ENCODE measurements at places on chromosomes 12 and 14. TPM values are rescaled to one million over a fixed set of nuclear protein-coding genes. Genes with fewer than 3 reads are reported as not detected.
A peak's percentile ranks its signal among the peaks of the same experiment; 100 is the strongest.

GRCh38 chr14:103904493-103905107 lies 23.7 kb upstream of the TDRD9 start:
- H3K27me3 ChIP-seq: no peaks in the 10 kb centered on the region
- no peak overlapping the region for H3K27ac ChIP-seq
- no peak for DNase-seq
- no peaks in the 10 kb centered on the region for H3K36me3 ChIP-seq
- peaks cover 12% of the 10 kb centered on the region for H3K4me1 ChIP-seq

GRCh38 chr12:23350808-23351207 lies 598.7 kb downstream of the SOX5 start:
- no peaks in the 10 kb centered on the region for H3K36me3 ChIP-seq
- H3K27me3 ChIP-seq: no peaks in the 10 kb centered on the region
- H3K4me1 ChIP-seq: no peaks in the 10 kb centered on the region
- DNase-seq: no peak
- H3K27ac ChIP-seq: no peak overlapping the region
- no peak overlapping the region for H3K4me3 ChIP-seq

DNA sequence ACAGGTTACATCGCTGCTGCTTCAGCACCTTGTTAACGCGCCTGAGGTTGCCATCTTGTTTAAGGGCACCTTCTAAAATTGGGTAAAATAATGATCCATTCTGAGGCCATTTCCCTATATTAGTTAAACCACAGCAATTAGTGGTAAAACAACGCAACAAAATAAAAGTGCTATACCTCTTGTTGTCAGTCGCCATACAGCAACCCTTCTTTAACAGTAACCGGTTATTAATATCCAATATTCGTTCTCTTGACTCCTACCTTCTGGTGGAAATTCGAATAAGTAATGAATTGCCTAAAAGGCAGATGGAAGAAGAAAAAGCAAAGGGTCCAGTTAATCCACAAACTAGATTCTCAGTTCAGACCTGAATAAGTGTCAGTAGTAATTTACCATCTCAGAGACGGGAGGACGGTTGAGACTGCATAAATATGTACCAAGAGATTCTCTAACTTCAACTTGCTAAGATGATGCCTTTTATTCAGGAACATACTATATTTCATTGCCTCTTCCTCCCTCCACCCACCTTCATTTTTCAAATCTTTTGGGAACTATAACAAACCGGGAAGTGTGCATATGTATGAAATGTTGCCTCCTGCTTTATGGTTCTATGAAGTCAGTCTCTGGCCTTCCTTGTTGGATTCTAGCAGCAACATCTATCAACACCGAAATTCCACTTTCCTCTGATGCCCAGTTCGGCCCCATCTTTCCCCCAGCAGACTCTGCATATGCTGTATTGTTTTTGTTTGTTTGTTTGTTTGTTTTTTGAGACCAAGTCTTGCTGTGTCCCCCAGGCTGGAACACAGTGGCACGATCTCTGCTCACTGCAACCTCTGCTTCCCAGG lies 824 bp upstream of the PSMB5 start:
- H3K36me3 ChIP-seq: peaks cover 35% of the 10 kb centered on the region
- DNase-seq: no peak
- H3K27ac ChIP-seq: peak overlapping the region; percentile 97
- H3K27me3 ChIP-seq: no peaks in the 10 kb centered on the region
- H3K4me3 ChIP-seq: peak overlapping the region; percentile 97

DNA sequence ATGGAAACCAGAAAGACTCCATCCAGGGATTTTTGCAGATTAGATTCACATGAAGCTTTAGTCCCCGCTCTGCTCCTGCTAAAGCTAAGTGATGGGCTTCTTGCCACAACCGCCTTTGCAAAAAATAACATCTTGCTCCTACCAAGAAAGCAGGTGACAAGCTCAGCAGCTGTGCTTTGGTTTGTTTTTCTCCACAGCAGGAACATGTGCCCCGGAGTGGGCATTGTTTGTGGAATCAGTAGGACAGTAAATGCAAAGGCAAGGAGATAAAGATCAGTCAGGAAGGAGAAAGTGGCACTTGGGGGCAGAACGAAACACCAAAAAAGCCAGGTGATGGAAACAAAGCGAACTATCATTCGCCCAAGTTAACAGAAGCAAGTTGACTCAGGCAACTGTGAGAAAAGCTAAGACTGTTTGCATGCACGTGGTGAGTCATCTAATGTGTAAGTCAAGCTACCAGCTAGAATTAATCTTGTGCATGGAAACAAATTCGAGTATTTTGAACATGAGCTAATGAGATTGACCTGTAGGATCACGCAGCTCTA lies 165.5 kb upstream of the PLXNC1 start:
- H3K4me1 ChIP-seq: peaks cover 22% of the 10 kb centered on the region
- DNase-seq: peak; percentile 57
- H3K4me3 ChIP-seq: no peak overlapping the region
- H3K36me3 ChIP-seq: no peaks in the 10 kb centered on the region
- peaks cover 12% of the 10 kb centered on the region for H3K27me3 ChIP-seq

Gene OR6C4
- total RNA-seq: not detected

DNA sequence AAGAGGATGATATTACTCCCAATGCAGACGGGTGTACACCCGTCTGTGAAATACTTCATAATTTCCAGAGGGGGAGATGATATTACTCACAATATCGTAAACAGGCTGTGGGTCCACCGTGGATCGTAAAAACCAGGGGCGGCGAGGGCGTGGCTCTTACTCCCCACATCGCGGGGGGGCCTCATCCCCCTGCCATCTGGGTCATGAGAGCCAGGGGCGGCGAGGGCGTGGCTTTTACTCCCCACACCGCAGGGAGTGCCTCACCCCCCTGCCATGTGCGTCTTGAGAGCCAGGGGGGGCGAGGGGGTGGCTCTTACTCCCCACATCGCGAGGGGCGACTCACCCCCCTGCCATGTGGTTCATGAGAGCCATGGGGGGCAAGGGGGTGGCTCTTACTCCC lies 86.2 kb upstream of the GNG2 start:
- H3K36me3 ChIP-seq: no peaks in the 10 kb centered on the region
- H3K4me3 ChIP-seq: no peak overlapping the region
- H3K27me3 ChIP-seq: no peaks in the 10 kb centered on the region
- peak; percentile 54 for DNase-seq
- H3K27ac ChIP-seq: no peak overlapping the region

Gene ABCD2
- total RNA-seq: 2.1 TPM

- no peak for DNase-seq
- H3K36me3 ChIP-seq: peaks cover 2% of the 10 kb centered on the region
- no peaks in the 10 kb centered on the region for H3K4me1 ChIP-seq
Observed at GRCh38 chr12:237026-237815, 23.3 kb upstream of the SLC6A12 start.

GRCh38 chr14:59320361-59320760 lies 131.9 kb downstream of the DAAM1 start:
- peaks cover 5% of the 10 kb centered on the region for H3K4me1 ChIP-seq
- no peak overlapping the region for H3K4me3 ChIP-seq
- H3K27ac ChIP-seq: no peak overlapping the region
- no peaks in the 10 kb centered on the region for H3K27me3 ChIP-seq
- peaks cover 6% of the 10 kb centered on the region for H3K36me3 ChIP-seq
- DNase-seq: no peak

Gene DACT1
- 8.8 TPM for total RNA-seq

DNA sequence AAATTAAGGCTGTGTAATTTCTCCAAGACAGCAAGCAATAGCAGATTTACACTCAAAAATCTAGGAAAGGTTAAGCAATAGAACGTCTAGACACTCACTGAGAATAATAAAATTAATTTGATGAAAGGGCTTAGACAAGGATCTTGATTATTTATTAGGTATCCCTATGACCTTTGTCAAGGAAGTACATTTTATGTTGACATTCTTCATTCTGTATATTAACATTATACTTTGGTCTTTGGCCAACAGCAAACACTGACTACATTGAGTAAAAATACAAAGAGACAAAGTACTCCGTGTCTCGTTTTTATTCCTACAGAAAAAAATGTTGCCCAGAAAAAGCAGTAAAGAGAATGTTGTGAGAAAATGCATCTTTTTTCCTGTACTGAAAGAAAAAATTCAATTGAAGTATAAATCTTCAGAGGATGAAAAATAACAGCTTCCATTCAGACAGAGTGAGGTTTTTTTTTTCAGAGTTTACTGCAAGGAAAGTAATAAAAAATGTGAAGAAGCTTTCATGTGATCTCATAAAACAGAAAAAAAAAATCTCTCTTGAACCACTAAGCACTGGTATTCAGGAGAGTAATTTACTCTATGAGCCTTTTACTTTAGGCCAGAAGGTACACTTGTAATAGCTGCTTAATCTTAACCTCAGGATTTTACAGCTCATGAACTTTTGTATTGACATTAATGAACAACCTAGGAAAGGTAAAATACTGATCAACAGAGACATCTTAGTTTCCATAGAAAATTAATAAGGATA lies 605.0 kb downstream of the FSCB start:
- H3K4me3 ChIP-seq: no peak overlapping the region
- DNase-seq: no peak
- H3K4me1 ChIP-seq: no peaks in the 10 kb centered on the region
- H3K36me3 ChIP-seq: no peaks in the 10 kb centered on the region

DNA sequence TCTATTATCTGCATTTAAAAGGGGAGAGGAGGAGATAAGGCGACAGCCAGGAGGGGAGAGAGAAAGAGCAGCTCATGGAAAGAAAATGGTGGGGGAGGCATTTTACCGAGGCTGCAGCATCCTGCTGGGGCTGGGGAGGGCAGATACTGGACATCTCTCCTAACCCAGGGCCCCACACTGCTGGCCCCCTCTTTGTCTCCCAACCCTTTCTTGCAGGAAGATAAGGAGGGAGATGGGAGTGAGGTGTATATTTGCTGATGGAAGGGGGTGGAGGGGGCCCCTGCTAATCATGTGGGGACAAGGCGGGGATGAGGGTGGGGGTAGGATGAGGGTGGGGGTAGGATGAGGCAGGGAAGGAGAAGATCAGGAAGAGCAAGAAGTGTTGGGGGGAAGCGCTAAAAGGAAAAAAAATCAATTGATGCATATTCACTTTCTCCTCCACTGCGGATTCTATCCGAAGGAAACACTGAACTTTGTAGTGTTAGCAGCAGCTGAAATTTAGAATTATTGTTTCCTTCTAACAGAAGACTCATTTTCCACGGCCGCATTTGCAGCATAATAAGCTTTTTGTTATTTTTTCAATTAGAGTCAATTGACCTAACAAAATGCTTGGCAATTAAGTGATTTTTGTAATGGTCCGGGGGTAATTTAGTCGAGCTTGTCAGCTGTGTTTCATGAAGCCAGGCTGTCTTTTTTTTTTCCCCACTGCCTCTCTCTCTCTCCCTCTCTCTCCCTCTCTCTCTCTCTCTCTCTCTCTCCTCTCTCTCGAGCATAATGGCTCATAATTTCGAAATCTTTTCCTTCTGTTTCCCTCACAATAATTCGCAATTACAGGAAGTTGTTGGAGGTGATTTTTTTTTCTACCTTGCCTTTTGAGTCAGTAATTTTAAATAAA lies 1134.6 kb downstream of the BCL11B start:
- no peaks in the 10 kb centered on the region for H3K27me3 ChIP-seq
- peaks cover 76% of the 10 kb centered on the region for H3K4me1 ChIP-seq
- H3K27ac ChIP-seq: peak overlapping the region; percentile 98
- H3K4me3 ChIP-seq: peak overlapping the region; percentile 65

GRCh38 chr14:31090883-31091764 lies 64.9 kb upstream of the STRN3 start:
- H3K4me3 ChIP-seq: no peak overlapping the region
- no peak overlapping the region for H3K27ac ChIP-seq
- no peaks in the 10 kb centered on the region for H3K36me3 ChIP-seq
- no peaks in the 10 kb centered on the region for H3K4me1 ChIP-seq
- DNase-seq: no peak
- no peaks in the 10 kb centered on the region for H3K27me3 ChIP-seq

GRCh38 chr14:29798108-29798663 lies 129.5 kb downstream of the PRKD1 start:
- DNase-seq: no peak
- H3K4me1 ChIP-seq: no peaks in the 10 kb centered on the region
- no peaks in the 10 kb centered on the region for H3K36me3 ChIP-seq
- no peak overlapping the region for H3K4me3 ChIP-seq

DNA sequence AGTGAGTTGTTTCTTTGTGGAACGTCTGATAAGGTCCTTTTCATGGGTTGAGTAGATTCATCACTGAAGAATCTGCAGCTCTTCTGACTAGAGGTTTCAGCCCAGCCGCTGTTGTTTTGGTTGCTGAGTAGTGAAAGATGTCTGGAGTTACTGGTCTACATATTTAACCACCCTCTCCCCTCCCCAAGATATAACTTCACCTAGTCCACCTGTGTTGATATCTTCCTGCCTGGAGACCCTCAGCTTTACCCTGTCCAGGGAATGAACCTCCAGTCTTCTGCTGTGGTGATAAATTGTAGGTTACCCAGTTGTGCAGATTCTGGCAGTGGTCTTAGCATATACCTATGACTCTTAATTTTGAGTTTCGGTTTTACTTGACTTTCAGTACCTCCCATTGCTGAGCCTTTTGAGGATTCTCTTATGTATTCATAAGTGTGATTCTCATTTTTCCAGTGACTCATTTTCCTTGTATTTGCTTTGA lies 62.9 kb downstream of the CCDC91 start:
- H3K27me3 ChIP-seq: no peaks in the 10 kb centered on the region
- H3K4me1 ChIP-seq: peaks cover 69% of the 10 kb centered on the region
- peak overlapping the region; percentile 87 for H3K27ac ChIP-seq

Gene IL25
- not detected for total RNA-seq

GRCh38 chr14:102523569-102524450 lies 14.2 kb upstream of the ANKRD9 start:
- no peak for DNase-seq
- peaks cover 35% of the 10 kb centered on the region for H3K4me1 ChIP-seq
- peak overlapping the region; percentile 25 for H3K27ac ChIP-seq
- H3K36me3 ChIP-seq: no peaks in the 10 kb centered on the region

DNA sequence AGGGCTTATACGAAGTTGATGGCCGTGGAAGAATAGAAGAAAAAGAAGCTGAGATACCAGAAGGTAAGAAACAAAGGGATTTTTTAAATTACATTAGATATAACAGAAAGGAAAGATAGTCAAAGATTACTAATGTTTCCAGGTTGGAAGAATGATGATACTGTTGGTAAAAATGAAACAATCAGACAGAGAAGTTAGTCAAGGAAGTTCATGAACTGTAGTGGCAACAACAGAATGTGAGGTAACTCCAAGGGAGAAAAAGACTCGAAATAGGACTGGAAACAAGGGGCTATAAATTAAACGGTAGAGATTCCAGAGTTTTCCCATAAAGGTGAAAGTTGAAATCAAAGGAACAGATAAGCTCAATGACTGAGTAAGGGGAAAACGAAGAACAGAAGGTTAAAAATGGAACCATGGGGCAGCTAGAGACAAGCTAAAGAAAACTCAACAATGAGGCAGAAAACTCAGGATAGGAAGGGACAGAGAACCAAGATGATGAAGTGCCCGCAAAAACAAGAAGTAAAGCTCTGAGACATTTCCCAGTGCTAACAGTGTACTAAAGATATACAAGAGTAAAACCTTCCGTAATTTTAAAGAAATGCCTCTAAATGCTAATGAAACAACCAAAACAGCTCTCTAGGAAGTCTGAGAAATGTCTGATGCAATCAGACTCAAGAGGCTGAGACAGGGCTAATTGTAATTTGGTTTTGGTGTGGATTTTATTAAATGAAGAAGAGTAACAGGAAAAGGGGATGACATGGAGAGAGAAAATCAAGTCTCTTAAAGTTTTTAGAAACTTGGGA lies 70.0 kb downstream of the PPP2R5E start:
- no peak overlapping the region for H3K27ac ChIP-seq
- H3K4me1 ChIP-seq: peaks cover 65% of the 10 kb centered on the region
- H3K27me3 ChIP-seq: no peaks in the 10 kb centered on the region
- DNase-seq: no peak

Gene NPFF
- total RNA-seq: not detected
